ENCODE measurements at places on chromosomes 13 and 19.

GRCh38 chr13:33402975-33403374 lies 117.4 kb upstream of the STARD13 start:
- DNase-seq, result no peak

- DNase-seq, result no peak
These were observed 54.5 kb downstream of the SPTBN4 start for GRCh38 chr19:40521276-40521675.

- no peak for DNase-seq
These were observed 1.8 kb upstream of the FBN3 start for GRCh38 chr19:8150998-8151766.

DNA sequence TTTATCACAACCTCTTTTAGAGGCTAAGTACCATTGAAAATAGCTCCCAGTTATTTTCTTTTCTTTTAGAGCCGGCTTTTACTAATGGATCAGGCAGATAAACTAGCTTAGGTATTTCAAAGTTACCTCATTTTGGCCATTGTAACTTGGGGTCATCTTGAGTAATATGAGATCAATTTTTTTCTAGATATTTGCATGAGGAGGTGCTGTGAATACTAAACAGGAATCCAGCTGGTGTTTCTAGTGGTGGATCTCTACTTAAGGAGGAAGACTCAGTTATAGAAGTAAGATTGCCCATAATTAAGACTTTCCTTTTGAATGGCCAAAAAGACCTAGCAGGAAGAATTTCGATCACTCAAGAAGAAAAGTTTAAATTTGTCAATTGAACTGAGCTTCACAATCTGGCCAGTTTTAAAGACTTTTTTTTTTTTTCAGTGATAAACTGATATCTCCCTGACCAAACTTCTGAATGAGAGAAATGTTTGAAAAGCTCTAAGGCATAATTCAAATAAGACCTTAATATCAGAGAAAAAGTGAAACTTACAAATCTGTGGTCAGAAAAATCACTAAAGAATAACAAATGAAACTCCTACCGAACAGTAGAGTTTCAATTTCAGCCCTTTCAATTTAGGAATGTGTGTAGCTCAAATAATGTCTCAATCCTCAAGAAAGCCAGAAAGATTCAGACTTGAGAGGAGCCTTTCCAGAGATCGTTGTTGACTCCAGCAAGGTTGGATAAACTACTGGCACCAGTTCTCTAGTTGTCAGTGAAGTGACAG lies 11.6 kb upstream of the NAA16 start:
- no peak for DNase-seq

- DNase-seq, result peak; percentile 44
These were observed 28.9 kb downstream of the AP2S1 start for GRCh38 chr19:46821512-46822409.

- DNase-seq, result no peak
These were observed 18.9 kb downstream of the SPINT2 start for GRCh38 chr19:38283271-38283670.

- no peak for DNase-seq
These were observed 1339.4 kb downstream of the EFNB2 start for GRCh38 chr13:105196052-105196451.

DNA sequence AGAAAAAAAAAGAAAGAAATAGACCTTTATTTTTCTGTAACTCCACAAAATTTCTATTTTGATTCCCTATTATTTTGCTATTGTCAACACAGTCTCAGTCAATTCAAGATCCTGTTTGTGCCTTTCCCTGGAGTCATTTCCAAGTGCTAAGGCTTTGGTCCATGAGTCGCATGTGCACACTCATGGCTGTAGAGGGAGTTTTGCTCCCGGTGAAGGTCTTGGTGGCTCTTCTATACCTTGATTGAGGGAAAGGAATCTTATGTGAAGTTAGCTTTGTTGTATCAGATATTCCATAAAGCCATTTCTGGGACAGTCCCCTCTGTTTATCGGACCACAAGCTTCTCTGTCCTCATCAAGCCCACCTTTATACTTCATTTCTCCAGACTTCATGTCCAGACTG lies 58.7 kb upstream of the ALOX5AP start:
- DNase-seq, result no peak

DNA sequence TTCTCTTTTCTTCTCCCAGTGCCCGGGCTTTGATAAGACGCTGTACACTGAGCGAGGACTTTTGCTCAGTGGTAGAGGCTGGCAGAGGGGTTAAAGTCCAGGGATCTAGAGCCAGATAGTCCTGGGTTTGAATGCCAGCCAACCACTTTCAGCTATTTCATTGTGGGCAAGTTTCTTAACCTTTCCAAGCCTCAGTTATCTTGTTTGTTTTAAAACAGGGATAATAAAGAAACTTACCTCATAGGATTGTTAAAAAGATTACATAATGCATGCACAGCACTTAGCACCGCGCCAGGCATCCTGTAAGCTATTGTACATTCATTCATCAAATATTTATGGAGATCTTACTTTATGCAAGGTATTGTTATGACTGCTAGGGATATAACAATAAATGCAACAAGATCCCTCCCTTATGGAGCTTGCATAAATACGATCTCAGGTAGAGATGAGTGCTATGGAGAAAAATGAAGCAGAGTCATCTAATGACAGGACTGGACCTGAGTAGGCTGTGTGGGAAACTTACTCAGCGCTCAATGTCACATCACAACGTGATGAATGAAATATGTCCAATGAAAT lies 70.8 kb downstream of the LNX2 start:
- no peak for DNase-seq
